Brain (organoid and tissue), 16 donors: ENCODE measurements at places on chromosomes 16 and 17.

DNA sequence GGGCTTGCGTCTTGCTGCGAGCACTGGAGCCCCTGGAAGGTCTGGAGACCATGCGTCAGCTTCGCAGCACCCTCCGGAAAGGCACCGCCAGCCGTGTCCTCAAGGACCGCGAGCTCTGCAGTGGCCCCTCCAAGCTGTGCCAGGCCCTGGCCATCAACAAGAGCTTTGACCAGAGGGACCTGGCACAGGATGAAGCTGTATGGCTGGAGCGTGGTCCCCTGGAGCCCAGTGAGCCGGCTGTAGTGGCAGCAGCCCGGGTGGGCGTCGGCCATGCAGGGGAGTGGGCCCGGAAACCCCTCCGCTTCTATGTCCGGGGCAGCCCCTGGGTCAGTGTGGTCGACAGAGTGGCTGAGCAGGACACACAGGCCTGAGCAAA, 7.4 kb downstream of the MPG start:
- DNase-seq = no peak

DNA sequence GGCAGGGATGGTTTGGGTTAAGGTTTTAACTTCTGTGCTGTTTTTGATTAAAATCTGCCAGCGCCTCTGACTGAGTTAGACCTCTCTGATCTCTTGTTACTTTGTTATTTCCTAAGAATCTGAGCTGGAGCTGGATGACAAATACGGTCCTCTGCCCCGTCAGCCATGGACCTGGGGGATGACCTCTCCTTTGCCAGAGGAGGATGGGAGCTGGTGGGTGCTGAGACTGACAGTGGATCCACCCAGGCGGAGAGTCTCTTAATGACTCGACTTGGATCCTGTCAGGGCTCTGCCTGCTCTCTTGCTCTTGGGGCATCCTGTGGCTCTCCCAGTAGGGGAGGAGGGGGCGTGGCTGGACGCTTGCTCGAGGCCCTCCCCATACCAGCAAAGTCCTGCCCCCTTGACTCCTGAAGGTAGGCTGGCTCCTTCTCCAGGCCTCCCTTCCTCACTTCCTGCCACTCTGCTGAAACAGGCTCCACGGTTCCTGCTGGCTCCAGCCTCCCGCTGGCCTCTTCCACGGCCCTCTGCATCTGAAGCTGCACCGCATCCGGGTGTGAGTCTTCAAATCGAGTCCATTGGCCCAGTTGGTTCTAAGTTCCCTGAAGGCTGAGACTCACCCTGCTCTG, 24.8 kb upstream of the MAP3K14 start:
- no peak for DNase-seq

DNA sequence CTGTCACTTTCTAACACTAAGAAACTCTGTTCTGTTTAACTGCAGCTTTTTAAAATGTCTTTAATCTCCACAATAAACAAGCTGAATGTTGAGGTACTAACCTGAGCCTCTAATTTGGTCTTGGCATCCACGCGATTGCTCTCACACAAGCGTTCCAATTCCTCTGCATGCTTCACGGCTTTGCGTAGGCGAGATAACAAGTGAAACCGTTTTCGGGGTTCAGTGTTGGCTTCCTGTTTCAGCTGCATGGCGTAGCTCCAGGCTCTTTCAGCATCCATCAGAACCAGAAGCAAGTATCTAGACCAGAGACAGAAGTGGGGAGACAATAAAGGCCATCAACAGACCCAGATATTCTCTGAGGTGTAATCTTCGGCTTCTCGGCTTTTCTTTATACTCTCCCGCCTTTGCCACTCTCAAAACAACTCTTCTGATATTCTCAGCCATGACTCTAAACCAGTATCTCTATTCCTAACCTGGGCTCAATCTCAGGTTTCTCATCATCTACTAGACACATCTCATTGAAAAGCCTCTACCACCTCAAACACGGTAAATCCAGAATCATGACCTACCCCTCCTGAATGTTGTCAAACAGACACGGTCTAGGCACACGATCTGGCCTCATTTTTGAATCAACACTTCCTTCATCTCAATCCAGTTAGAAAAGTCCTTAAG, 8.3 kb downstream of the SRP68 start:
- peak; percentile 80 for DNase-seq

- no peak for DNase-seq
These were observed 6.1 kb upstream of the PHF12 start for GRCh38 chr17:28957277-28957991.

DNA sequence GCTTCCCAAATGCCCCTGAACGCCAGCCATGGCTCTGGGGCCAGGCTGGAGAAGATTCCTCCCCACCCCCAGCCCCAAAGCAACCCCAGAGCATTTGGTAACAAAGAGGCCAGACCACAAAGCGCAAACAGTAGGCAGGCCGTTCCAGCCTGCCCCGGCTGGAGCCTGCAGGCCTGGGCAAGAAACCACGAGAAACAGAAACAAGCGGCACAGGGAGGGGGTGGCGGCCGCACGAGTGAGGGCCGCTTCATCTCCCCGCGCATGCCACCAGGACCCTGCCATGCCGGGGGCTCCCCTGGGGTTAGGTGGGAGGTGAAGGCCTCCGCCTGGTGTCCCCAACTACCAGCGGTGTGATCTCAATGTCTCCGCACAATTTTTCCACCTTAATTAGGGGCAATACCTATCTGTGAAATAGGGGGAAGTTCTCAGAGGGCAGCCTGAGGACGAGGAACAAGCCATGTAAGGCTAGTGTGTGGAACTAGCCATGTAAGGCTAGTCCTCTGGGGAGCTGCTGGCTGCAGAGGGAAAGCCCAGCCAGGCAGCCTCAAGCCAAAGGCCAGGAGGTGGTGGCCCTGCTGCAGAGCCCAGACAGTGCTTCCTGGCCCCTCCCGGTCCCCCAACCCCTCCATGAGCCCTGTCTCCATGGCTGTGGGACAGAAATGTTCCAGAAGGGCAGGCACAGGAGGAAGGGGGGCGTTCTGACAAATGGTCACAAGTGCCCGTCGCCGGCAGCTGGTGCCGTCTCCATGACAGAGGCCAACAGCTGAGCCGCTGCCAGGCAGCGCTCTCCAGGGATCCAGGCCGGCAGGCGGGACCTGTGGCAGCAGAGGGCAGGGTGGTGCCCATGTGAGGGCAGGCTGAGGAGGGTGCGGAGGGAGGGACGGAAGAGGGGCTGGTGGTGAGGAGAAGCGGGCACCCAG, 14.5 kb upstream of the MTSS2 start:
- peak; percentile 75 for DNase-seq

DNA sequence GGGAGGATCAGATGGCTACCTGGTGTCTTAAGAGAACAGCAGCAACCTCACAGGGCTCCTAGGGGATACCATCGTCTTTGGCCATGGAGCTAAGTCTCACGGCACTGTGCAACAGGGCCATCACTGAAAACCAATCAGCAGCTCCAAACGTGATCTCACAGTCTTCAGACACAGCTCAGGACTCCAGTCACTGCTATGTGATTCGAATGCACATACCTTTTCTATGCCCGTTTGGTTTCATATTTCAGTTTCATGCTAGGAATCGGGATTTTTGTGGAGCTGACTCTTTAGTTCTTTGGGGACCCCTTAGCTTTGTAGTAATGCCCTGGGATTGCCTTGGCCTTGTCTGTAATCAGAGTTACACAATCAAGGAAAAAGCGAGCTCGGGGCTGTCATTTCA, 162.8 kb upstream of the CDH11 start:
- DNase-seq = no peak

GRCh38 chr17:82802075-82802780, 37.6 kb downstream of the ZNF750 start:
- DNase-seq = no peak

DNA sequence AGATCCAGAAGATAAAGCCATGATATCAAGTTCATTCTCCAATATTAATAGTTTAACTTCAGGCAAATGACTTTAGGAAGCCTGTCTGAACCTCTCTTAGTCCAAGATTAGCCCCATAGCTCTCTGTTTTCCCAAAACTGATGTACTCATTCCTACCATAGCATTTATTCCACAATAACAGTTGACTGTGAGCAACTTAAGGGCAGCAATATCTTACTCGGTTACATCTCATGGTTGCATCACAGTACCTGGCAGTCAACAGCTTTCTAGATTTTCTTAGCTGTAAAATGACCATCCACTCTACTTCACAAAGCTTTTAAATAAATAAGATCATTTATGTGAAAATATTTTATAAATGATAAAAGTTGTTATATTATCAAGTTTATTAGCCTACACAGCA, 58.2 kb upstream of the STAC2 start:
- DNase-seq = no peak

- no peak for DNase-seq
These were observed 28.8 kb downstream of the ORC6 start for GRCh38 chr16:46718214-46718613.

DNA sequence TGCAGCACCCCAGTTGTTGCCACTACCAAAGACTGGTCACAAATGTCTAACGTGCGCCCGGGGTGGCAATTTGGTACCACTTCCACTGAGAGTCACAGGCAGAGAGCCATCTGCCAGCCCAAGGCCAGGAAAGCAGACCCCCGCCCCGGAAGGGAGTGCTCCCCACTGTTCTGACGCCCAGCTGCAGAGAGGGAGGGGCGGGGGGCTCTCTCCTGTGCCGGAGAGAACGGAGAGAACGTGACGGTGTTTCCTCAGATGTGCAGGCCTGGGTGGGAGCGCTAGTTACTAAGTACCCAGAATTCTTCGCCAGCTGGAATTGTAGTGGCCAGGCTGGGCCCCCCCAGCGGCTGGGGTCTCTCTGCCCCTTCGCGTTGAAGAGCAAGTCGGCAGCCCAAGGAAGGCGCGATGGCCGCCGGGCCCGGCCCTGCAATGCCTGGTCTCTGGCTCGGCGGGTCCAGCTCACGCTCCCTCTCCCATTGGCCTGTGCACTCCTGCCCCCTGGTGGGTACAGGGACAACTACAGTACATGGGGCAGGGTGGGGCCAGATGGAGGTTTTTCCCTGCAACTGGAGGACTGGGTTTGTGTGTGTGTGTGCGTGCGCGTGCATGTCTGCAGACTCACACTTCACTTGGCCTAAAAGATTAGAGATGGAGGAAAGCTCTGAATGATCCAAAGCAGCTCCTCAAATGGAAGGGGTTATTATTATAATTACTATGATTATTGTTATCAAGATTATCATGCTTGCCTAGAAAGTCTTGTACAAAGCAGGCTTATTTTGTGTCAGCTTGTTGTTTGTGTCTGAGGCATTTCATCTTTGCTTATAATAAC, 107.1 kb downstream of the AMFR start:
- peak; percentile 91 for DNase-seq

- peak; percentile 73 for DNase-seq
These were observed 187.6 kb downstream of the RGS9 start for GRCh38 chr17:65324611-65325342.

GRCh38 chr17:3963237-3964201, 718 bp downstream of the ATP2A3 start:
- DNase-seq = no peak

DNA sequence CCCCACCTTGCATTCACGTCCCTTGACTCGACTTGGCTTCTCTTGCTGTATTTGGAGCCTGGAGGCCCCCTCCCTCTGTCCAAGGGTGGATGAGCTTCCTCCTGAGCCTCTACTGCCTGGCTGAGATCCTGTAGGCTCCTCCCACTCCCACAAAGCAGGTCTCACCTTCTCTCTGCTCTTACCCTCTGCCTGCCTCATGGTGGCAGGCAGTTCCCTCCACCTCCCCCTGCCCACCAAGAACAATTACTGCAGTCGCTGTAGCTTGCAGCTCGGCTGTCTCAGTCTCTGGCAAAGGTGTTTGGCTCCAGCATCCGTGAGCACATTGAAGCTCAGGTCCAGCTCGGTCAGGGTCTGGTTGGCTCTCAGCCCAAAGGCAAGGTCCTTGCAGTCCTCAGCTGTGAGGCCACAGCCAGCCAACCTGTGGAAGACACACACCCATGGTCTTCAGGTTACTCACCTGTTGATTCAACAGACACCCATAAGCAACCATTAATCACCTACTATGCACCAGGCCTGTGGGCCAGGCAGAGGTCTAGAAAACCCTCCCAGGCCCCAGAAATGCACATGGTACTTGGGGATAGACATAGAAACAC, 42.6 kb downstream of the NLRP1 start:
- DNase-seq = no peak

DNA sequence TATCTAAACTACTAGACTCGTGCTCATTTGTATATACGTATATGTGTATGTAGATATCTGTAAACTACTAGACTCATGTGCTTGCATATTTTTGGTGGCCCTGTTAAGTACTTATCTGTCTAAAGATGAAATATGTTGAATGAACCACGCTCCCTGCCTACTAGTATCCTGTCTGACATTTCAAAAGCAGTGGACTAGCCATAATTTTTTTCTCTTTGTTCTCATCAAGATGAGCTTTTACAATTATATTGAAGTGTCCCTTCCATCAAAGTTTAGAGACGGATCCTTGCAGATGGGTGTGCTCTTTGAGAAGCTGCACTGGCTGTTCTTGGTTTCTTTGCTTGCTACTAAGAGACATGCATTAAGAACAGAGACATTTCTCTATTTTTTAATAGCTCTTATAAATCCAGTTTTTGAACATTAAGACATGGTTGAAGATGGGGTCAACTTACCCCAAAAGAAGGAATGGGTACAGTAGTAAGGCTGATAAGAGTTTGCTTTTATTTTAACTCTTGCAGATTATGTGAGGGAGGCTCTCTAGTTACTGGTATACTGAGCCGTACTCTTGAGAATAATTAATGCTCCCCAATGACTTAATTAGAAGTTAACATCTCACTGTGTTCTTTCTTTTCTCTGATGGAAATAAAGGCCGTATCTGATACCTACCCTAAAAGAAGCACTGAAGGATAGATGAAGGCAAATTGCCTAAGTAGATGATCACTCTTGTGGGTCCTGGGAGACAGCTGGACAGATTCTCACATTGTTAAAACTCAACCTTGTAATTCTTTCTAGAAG, 3.4 kb downstream of the CNTNAP4 start:
- peak; percentile 24 for DNase-seq

GRCh38 chr17:16342979-16343378, 10.3 kb downstream of the CENPV start:
- no peak for DNase-seq

DNA sequence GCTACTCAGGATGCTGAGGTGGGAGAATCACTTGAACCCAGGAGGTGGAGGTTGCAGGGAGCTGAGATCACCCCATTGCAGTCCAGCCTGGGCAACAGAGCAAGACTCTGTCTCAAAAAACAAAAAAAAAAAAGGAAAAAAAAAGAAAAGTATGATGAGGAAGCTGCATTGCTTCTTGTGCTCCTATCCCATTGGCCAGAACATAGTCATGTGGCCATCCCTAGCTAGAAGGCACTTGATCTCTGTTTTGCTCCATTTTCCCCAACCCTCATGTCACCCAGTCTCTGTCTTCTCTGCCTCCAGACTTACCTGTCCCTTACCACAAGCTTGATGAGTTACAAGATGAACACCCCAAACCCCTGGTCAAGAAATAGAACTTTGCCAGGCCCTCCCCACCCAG, 112.7 kb upstream of the TMEM97 start:
- DNase-seq = no peak
